ENCODE measurements at places on chromosomes 7 and 10. TPM values are rescaled to one million over a fixed set of nuclear protein-coding genes. Genes with fewer than 3 reads are reported as not detected.

Gene UMAD1
- total RNA-seq = 18.0 TPM

DNA sequence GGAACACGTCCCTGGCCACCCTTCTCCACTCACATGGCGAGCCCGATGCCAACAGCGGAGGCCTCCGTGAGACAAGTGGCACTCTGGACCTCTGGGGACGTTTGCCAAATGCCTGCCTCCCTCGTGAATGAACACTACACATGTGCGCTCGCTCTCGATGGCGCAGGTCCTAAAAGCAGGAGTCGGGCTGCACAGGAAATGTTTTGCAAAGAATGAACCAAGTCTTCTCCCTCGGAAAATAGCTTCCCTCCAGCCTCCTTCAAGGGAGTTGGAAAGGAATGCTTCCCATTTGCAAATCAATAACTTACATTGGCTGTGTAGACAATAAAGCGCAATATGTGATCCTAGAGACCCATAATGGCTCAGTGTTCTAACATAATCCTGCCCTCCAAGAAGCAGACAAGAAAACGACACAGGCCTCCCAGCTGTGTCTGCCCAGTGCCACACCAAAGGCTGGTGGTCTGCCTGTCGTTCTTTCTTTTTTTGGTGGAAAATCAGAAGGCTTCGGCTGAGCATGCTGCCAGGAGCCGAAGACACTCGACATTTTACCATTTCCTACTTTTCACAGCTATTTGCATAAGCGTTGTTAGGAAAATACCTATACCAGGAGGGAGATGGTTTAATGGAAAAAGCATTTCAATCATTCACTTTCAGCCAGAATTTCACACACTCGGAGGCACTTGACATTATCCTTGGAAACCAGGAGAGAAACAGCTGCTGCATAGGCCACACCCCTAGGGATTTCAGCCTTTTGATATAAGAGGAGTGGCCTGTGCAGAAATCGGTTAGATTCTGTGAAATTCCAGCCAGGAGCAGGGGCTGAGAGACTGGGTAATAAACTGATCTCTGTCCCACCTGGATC, 38.4 kb downstream of the ATXN7L1 start:
- no peak for DNase-seq

GRCh38 chr10:61993711-61994401, 92.4 kb downstream of the ARID5B start:
- no peak for DNase-seq

Gene INHBA
- 5.9 TPM for total RNA-seq

Gene CYP3A4
- total RNA-seq = not detected

- DNase-seq = no peak
These were observed 47.3 kb downstream of the JCAD start for GRCh38 chr10:30011956-30012647.

DNA sequence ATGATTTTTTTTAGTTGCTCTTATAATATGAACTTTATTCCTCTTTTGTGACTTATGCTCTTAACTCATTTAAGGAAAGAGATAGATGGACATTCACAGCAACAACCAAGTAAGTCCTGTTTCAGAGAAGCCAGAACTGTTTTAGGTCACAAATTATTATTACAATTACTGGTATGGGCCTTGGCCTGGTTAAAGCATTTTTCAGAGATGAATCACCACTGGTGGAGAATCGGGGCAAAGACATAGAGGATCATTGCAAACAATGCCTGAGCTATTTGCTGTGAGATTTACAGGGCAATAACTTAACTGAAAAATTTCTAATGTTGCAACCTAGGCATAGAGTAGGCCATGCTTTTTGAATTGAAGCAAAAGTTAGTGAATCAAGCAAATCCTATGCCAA, 138.0 kb upstream of the YAE1 start:
- DNase-seq = no peak

DNA sequence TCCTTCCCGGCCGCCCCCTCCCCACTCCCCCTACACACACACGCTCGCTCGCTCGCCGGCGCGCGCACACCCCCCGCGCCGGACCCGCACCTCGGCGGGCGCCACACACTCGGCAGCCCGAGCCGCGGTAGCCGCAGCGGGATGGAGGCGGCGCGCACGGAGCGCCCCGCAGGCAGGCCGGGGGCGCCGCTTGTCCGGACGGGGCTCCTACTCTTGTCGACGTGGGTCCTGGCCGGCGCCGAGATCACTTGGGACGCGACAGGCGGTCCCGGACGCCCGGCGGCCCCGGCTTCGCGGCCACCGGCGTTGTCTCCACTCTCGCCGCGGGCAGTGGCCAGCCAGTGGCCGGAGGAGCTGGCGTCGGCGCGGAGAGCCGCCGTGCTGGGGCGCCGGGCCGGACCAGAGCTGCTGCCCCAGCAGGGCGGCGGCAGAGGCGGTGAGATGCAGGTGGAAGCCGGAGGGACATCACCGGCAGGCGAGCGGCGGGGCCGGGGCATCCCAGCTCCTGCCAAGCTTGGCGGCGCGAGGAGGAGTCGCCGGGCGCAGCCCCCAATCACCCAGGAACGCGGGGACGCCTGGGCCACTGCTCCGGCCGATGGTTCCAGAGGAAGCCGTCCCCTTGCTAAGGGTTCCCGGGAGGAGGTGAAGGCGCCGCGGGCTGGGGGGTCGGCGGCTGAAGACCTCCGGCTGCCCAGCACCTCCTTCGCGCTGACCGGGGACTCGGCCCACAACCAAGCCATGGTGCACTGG, at the start of gene SORCS3:
TSS of gene SORCS3 (plus strand) at position 104 of the 750 bp plus-strand sequence.
- DNase-seq = peak; percentile 63

Gene ATOH7
- 0.16 TPM for total RNA-seq

- no peak for DNase-seq
These were observed 17.5 kb upstream of the ANLN start for GRCh38 chr7:36372156-36372555.

- no peak for DNase-seq
These were observed 89.6 kb downstream of the FZD1 start for GRCh38 chr7:91353848-91354247.

DNA sequence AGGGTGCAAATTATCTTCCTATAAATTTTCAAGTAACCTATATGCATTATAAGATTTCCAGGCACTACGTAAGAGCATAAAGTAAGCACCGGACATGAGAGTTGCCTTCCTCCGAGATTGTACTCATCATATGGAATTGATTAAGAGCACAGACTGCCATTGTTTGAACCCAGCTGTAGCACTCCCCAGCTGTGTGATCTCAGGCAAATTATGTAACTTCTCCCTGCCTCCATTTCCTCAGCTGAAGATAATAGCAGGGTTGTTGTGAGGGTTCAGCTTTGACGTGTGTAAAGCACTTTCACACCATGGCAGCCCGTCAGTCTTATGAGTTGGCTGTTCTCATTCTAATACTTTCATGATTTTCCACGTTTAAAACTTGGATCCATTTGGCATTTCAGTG, 122.6 kb downstream of the ITIH5 start:
- DNase-seq = no peak

GRCh38 chr10:26291721-26292480, 75.3 kb downstream of the GAD2 start:
- DNase-seq = no peak

Gene TMEM270
- 0.50 TPM for total RNA-seq

Gene GIMAP4
- 61.4 TPM for total RNA-seq

- no peak for DNase-seq
These were observed 166.6 kb downstream of the THSD7A start for GRCh38 chr7:11665357-11665756.

- DNase-seq = no peak
These were observed 70.9 kb upstream of the HPS1 start for GRCh38 chr10:98517672-98518071.

GRCh38 chr7:521221-522070, 1.8 kb upstream of the PDGFA start:
- DNase-seq = peak; percentile 84

Gene CHAT
- not detected for total RNA-seq

DNA sequence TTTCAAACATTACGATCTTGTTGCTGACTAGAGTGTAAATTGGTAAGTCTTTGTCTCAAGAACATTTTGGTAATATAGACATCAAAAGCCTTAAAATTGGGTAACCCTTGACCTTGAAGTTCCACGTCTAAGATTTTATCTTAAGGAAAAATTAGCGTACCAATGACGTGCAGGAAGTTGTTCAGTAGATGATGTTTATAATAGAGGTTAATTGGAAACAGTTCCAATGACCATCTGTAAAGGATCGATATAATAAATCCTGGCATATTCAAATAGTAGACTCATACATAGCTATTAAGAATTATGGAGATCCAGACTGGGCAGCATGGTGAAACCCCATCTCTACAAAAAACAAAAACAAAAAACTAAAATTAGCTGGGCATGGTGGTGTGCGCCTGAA, 20.5 kb downstream of the GRK5 start:
- no peak for DNase-seq

DNA sequence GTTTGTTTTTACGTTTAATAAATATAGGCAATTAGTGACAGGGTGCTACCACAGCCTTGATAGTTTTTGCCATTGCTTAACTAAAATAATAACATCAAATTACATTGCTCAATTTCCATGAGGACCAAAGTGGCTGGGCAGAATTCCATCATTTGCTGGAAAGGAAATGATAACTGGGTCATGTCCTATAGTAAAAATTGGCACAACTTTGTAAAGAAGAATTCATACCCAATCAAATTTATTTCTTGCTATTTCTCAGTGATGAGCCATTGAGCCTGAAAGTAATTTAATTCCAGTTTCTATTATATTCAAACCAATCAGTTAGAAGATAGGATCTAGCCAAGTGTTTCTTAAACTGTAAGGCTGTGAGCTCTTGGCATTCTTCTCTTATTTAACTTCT, 102.2 kb upstream of the CTTNBP2 start:
- no peak for DNase-seq

- peak; percentile 66 for DNase-seq
These were observed 63.8 kb downstream of the ZNF438 start for GRCh38 chr10:30967650-30968410.

GRCh38 chr10:58765910-58766309, 253.2 kb downstream of the BICC1 start:
- DNase-seq = no peak

- DNase-seq = no peak
These were observed 797 bp upstream of the STMP1 start for GRCh38 chr7:135661311-135662122.

GRCh38 chr10:23384364-23384763, 39.8 kb upstream of the C10orf67 start:
- DNase-seq = no peak

- no peak for DNase-seq
These were observed 89.4 kb upstream of the MYL10 start for GRCh38 chr7:101718363-101719122.

- DNase-seq = no peak
These were observed 377.6 kb downstream of the PHTF2 start for GRCh38 chr7:78176171-78176570.

- DNase-seq = no peak
These were observed 269.9 kb upstream of the PITRM1 start for GRCh38 chr10:3442451-3442990.

- no peak for DNase-seq
These were observed 86.0 kb upstream of the ANKRD1 start for GRCh38 chr10:91006752-91007346.

Gene C10orf62
- 1.6 TPM for total RNA-seq

GRCh38 chr10:75083972-75084833, 27.3 kb upstream of the SAMD8 start:
- no peak for DNase-seq

- DNase-seq = no peak
These were observed 63.5 kb upstream of the ZRANB1 start for GRCh38 chr10:124878457-124878739.
